Stimulated activated CD8-positive, alpha-beta memory T cell treated with anti-CD3 and anti-CD28 coated beads, Interleukin-4, amount 100 ng/mL, for 1 hour (primary cell): ENCODE measurements at places on chromosomes 2 and 18.

GRCh38 chr2:9053534-9053931 lies 50.0 kb upstream of the MBOAT2 start:
- no peak for DNase-seq

- no peak for DNase-seq
Observed at GRCh38 chr2:73117441-73117840, 4.7 kb upstream of the RAB11FIP5 start.

DNA sequence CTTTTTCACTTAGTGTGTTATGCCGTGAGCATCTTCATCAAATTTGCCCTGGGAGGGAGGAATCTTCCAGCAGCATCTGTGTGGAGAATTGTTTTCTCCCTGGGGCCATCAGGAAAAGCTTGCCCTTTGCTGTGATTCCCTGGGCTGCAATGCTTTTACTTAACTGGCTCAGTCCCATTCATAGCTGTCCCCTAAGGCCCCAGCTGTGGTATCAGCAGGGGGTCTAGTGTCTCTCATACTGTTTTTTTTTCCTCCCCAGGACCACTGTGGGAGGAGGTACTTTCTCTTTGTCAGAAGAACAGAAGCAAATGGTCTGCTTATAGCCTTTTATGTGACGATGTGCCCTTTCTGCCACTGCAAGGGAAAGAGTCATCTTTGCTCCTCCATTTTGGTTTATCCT lies 176.8 kb upstream of the CELF4 start:
- no peak for DNase-seq

DNA sequence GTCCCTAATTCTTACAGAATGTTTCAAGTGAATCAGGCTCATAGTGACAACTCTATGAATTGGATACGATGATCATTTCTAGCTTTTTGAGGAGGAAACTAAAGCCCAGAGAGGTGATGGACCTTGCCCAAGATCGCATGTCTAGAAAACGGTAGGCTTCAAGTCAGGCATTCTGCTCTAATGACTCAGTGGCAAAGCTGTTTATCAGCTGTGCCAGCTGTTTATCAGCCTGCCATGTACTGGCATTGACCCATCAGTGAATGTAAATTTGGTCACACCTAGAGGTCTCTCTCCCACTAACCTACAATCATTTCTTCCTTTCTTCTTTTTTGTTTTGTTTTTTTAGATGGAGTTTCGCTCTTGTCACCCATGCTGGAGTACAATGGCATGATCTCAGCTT lies 6.1 kb upstream of the DAW1 start:
- no peak for DNase-seq

DNA sequence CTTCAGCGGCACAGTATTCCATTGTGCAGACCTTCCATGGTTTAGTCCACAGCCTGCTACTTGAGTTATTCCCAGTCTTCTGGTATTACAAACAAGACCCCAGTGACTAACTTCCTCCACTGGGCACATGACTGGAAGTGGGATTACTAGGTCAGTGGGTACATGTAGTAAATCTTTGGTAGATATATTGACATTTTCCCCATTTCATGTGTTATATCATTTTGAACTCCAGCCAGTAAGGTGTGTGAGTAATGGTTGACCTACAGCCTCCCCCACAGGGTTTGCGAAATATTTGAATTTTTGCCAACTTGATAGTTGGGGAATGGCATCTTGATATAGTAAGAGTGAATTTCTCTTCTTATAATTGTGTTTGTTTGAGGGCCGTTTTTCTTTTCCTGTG lies 58.8 kb downstream of the RNF144A start:
- DNase-seq = no peak

DNA sequence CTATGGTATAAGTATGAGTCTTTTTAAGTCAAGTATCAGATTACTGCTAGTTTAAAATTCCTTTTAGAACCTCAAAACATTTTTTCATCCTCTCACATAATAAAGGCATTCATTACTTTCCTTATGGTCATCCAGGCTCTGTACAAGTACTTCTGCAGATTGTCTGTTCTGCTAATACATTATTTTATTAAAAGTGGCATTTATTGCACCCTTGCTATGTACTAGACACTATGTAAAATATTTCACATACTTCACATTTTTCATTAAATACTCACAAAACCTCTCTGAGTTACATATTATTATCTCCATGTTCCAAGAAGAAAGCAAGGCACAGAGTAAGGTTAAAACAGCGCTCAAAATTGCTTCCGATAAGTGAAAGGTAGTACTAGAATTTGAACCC lies 84.1 kb downstream of the RAPH1 start:
- no peak for DNase-seq

GRCh38 chr2:215693193-215693998 lies 257.5 kb upstream of the FN1 start:
- DNase-seq = no peak

- no peak for DNase-seq
Observed at GRCh38 chr2:151478011-151478410, 68.3 kb downstream of the RIF1 start.

GRCh38 chr18:4801151-4801550 lies 346.0 kb upstream of the DLGAP1 start:
- DNase-seq = no peak
